CMK (cell line): ENCODE measurements at places on chromosomes 6 and 20.

DNA sequence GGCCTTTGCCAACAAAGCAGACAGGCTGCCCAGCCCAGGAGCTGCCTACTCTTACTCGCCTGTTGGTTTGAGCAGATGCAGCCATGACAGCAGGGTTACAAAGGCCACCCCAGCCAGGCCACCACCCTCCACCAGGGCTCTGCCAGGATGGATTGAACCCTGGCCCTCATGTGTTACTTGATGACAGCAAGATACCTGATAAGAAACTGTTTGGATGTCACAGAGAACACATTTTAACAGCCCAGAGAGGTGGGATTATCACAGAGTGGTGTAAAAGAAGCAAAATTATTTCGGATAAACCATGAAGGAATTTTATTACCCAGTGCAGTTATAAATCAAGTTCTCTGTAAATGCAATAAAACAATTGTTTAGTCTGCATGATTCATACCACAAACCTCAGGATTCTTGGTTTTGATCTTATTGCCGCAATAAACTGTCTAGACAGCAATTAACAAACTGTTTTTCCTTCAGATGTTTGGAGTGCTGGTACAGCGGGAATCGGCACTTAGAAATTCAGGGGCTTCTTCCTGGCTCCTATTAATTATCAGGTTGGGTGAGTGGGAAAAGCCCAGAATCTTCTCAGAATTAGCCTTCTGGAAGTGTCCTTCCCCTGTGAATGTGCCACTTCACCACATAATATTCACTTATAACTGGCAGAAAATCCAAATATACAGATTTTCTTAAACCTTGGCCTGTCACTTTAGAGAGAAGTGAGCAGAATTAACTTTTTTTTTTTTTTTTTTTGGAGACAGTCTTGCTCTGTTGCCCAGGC lies 58.0 kb upstream of the SALL4 start:
- no peak for DNase-seq

DNA sequence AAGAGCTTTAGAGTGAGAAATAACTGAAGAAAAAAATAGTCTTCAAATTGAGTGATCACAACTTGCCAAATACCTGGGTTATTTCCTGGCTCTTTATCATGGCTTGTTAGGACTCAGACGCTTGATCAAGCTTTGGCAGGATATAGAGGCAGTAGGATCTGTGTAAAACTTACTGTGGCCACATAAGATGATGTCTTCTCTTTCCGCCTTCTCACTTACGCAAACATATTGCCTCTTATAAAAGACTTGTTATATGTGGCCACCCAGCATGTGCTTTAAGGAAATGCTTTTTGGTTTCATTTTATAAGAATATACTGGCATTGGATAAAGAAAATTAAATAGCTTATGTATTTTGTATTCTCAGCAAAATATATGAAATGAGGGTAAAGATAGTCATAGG lies 101.8 kb upstream of the AKIRIN2 start:
- no peak for DNase-seq

GRCh38 chr6:170156448-170157375 lies 134.2 kb downstream of the DLL1 start:
- no peak for DNase-seq

- no peak for DNase-seq
Measured at GRCh38 chr6:38637756-38638155, 2.0 kb downstream of the BTBD9 start.

DNA sequence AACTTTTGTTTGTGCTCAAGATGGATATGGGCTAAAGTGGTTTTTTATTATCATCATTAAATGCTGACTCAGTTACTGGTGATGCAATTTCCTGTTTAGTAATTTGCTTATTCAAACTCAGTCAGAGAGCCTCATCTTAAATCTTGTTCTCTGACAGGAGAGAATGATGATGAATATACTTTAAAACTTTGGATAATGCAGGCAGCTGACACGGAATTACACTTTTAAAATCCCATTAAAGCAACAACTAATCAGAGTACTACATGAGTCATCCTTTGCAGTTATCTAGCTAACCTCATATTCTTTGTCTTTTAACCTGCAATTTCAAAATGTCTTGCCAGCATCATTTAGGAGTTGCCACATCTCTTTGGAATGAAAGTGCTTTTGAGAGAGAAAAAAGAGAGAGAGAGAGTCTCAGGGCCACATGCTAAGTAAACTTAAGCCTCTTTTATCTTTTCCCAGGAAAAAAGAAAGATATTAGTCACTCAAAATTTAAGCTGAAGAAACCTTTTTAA lies 9.2 kb upstream of the C6orf141 start:
- DNase-seq, result no peak

- no peak for DNase-seq
Measured at GRCh38 chr6:49826743-49827406, 39.5 kb downstream of the CRISP1 start.

DNA sequence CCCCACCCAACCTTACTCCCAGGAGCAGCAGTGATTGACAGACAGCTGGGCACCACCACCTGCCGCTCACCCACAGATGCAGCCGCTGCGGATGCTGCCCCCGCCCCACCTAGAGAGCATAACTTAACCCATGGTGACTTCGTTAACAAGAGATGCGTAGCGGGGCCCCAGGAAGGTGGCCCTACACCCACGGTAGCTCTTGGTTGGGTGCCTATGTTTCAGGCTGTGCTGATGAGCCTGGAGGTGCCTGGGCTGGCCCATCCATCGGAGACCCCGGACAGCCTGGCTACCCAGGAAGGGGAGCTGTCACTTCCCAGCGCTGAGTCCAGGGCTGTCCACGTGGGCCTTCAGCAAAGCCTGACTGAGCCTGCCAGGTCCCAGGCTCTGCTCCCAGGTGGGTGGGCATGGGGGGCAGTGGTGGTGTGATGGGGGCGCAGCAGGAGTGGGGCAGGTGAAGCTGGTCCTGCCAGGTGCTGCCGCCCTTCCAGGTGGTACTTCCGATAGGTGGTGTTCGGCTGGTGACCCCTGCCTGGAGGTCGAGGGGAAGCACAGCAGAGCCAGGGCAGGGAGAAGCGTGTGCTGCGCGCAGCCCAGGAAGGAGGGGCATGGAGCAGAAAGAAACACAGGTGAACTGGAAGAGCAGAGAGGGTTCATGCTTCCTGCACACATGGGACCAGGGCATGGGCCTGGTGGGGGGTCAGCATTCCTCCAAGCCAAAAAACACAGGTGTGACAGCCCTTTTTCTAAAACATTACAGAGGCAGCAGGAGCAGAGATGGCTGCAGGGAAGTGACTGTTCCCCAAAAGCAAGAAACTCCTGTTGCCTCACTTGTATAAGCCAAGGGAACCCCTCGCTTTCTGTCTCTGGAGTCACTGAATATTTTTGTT lies 56.9 kb downstream of the SYNJ2 start:
- no peak for DNase-seq

DNA sequence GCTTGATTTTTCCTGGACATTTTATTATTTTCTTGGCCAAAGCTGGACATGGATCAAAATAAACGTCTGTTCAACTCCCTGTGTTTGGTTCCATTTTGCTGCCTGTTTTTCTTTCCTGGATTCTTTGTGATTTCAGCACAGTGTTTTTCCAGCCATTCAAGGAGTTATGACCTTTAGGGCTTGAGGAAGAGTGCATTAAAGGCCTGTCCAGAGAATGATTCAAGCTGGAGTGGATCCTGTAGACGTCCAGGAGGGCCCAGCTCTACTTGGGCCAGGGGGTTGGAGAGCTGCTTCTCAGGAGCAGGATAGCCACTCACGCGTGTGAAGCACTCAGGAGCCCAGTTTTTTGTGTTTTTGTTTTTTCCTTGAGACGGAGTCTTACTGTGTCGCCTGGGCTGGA lies 56.5 kb upstream of the IER3 start:
- no peak for DNase-seq
